ENCODE measurements at places on chromosomes 3 and 15. TPM values are rescaled to one million over a fixed set of nuclear protein-coding genes. Genes with fewer than 3 reads are reported as not detected.

Gene ROPN1
- total RNA-seq, result not detected

Gene SCG5
- total RNA-seq, result 1.8 TPM

Gene PRR20G
- total RNA-seq, result not detected

Gene CEP19
- 2.6 TPM for total RNA-seq

Gene PIAS1
- total RNA-seq, result 106 TPM

Gene CCDC33
- not detected for total RNA-seq

Gene SLC30A4
- not detected for total RNA-seq

Gene ARL6
- total RNA-seq, result 13.5 TPM

Gene PIGZ
- total RNA-seq, result 0.37 TPM

Gene SAMMSON
- total RNA-seq, result not detected

Gene COX5A
- 135 TPM for total RNA-seq

Gene LRTM1
- not detected for total RNA-seq

Gene CGNL1
- total RNA-seq, result not detected

Gene CD80
- not detected for total RNA-seq

Gene PLSCR2
- total RNA-seq, result not detected

Gene ST6GAL1
- 304 TPM for total RNA-seq

Gene GOLGA6B
- not detected for total RNA-seq

Gene CALML4
- 7.0 TPM for total RNA-seq

Gene MYO5C
- 0.58 TPM for total RNA-seq

Gene LEKR1
- total RNA-seq, result 6.4 TPM

Gene CCDC54
- total RNA-seq, result not detected

Gene RASGRF1
- 3.6 TPM for total RNA-seq

Gene ATP13A4
- 21.1 TPM for total RNA-seq

Gene RAB27A
- 4.7 TPM for total RNA-seq

Gene EAF2
- 62.2 TPM for total RNA-seq

Gene COL8A1
- not detected for total RNA-seq

Gene FRMD4B
- not detected for total RNA-seq

Gene SEMA3B
- total RNA-seq, result 0.15 TPM

Gene CELF6
- 4.6 TPM for total RNA-seq

Gene TMEM207
- not detected for total RNA-seq

Gene PLCB2
- total RNA-seq, result 8.7 TPM

Gene SEMA3G
- 0.11 TPM for total RNA-seq

Gene KCNMB3
- total RNA-seq, result 28.3 TPM

Data from Karpas-422 (cell line).